Esophagus squamous epithelium (tissue), 5 donors: ENCODE measurements at places on chromosomes 6 and 20.

GRCh38 chr6:70901324-70901723 is 55.5 kb downstream of the B3GAT2 start:
- DNase-seq = no peak

GRCh38 chr6:170259278-170259677 is 31.6 kb downstream of the DLL1 start:
- DNase-seq = no peak

DNA sequence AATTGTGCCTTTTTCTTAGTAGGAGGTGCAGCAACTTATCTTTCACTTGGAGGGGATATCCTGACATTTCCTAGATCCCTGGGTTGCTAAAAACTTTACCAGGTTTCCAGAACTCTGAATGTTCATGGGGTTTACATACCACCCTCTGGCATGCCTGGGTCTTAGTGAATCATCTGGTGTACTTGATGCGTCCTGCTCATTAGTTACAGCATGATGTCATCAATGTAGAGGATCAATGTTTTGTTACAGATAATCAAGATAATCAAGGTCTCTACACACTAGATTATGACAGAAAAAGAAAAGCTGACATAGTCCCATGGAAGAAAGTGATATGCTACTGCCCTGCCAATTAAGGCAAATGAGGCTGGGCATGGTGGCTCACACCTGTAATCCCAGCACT is 27.0 kb downstream of the FITM2 start:
- DNase-seq = no peak

- DNase-seq = no peak
Measured at GRCh38 chr6:126069449-126069848, 83.1 kb downstream of the TRMT11 start.

GRCh38 chr20:1577906-1578305 is 20.4 kb upstream of the SIRPD start:
- no peak for DNase-seq

GRCh38 chr6:20313960-20314530 is 87.6 kb upstream of the E2F3 start:
- DNase-seq = no peak
